Smooth muscle cell of trachea (primary cell): ENCODE measurements at places on chromosomes 12 and 14. TPM values are rescaled to one million over a fixed set of nuclear protein-coding genes. Genes with fewer than 3 reads are reported as not detected.

DIO3 gene
- not detected in 2 replicates for total RNA-seq

TSHR gene
- total RNA-seq = 0.33 TPM in 1 of 2 replicates, not detected in the other

DYNLL1 gene
- total RNA-seq = 178 and 248 TPM in 2 replicates

HHIPL1 gene
- total RNA-seq = 9.3 and 20.7 TPM in 2 replicates
